ENCODE measurements at places on chromosomes 2 and 18.

DNA sequence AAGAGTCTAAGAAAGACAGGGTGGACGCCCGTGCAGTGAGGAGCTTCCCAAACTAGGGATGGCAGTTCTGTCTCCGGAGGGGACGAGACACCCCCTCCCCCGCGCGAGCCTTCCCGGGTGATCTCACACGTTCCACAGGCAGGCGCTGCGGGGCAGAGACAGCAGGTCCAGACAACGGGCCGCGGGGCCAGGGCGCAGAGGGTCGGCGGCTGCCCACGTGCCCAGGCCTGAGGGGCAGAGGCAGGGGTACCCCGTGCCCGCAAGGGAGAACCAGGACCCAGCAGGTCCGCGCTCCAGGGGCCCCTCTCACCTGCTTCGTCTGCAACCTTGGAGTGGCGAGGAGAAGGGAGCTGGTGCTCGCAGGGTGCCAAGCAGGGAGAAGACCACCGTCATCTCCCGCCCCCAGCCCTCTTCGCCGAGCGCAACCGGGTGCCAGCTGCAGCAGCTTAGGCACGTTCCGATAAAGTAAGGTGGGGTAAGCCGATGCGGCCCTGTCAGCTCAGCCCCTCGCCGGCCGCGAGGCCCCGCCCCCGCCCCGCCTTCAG, at the start of gene GPR155:
TSS of gene GPR155 (minus strand) at position 467 of the 545 bp plus-strand sequence. CDS start 5,073 bp downstream, outside the sequence.
- DNase-seq: peak; percentile 14

- peak; percentile 63 for DNase-seq
Measured at GRCh38 chr2:65128297-65129190, 1.4 kb downstream of the RAB1A start.

DNA sequence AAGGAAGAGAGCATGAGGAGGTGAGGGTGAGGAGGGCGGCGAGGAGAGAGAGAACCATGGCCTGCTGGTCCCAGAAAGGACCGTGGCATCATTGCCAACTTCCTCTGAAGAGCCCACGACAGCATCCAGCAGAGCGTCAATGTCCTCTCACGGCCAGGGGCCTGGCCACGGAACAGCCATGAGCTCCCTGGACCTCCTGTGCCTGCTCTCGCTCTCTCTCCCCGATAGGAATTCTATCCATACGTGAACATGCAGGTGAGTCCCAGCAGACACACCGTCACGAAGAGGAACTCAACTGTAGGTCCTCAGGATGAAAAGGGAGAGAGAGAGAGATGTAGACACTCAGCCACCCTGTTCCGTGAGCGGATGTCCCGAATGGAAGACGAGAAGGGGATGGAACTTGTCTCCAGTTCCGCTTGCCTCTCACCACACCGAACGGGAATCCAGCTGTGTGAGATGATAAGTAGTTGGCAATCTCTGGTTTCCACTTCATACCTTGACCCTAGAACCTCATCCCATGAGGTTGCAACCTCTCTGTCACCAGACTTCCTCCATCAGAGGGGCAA, 107.6 kb downstream of the TNS1 start:
- no peak for DNase-seq

GRCh38 chr18:56128153-56128791, 510.1 kb downstream of the TXNL1 start:
- no peak for DNase-seq

DNA sequence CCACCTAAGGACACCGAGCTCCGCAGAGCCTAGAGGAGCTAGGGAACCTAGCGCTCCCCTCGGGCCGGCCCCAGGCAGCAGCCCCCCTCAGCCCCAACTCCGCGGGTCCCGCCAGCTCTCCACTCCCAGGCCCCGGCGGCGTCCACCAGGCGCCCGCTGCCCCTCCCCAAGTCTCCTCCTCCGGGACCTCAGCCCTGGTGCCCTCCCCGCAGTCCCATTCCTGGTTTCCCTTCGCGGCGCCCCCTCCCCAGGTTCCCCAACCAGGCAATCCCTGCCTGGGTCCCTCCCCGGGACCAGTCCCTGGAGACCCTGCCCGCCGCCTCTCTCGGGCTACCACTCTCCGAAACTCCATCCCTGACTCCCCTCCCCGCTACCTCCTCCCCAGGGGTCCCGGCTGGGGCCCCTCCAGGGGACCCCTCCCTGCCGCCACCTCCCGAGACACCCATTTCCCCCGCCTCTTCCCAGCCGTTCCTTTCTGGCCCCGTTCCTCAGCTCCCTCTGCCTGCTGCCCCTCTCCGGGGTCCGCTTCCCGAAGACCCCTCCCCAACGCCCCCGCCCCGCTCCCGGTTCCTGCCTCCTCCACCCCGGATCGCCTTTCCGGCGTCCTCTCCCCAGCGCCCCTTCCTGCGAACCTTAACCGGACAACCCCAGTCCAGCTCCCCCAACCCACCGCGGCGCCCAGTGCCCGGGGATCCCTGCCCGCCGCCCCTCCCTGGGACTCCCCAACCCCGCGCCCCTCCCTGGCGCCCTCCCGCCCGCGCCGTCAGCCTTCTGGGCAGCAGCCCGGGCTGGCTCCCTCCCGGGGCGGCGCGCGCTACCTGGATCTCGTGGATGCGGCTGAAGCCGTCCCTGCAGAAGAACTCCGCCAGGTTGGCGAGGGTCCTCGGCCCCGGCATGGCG, 678 bp downstream of the CYP27C1 start:
- DNase-seq: no peak

- no peak for DNase-seq
Measured at GRCh38 chr18:77651441-77651840, 401.8 kb downstream of the GALR1 start.

DNA sequence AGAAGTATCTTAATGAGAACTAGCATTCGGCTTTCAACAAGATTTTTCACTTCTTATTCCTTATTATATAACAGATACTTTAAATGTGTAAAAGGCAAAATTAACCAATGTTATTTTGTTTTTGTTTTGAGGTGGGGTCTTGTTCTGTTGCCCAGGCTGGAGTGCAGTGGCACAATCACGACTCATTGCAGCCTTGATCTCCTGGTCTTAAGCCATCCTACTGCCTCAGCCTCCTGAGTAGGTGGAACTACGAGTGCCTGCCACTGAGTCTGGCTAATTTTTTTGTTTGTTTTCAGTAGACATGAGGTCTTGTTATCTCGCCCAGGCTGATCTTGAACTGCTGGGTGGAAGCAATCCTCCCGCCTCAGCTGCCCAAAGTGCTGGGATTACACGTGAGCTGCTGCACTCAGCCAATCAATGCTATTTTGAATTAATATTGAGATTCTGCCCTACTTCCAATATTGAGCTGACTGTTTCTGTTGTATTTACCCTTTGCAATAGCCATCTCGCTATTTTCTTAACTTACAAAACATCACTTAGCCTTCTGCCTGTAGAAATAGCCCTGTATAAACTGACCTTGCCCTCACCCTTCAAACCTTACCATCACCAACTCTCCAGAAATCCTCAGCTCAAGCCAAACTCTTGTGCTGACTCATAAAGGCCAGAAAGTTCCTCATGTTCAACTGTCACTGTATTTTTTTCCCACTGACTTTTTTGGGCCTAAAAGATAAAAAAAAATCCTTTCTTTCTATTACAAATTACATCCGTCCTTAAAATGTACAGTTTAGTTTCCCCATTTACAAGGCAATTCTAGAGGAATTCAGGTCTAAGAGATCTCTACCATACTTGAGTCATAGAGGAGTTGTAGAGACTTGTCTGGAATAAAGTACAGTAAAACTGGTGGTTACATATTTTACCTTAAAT, 94.3 kb downstream of the OLA1 start:
- peak; percentile 83 for DNase-seq

GRCh38 chr2:99818842-99819241, 323.5 kb downstream of the AFF3 start:
- DNase-seq: peak; percentile 49

- peak; percentile 9 for DNase-seq
Measured at GRCh38 chr18:73153271-73153670, 285.5 kb upstream of the NETO1 start.

GRCh38 chr2:239355139-239355538, 45.7 kb downstream of the HDAC4 start:
- DNase-seq: peak; percentile 80

- DNase-seq: no peak
Measured at GRCh38 chr18:52288403-52289004, 51.5 kb upstream of the DCC start.

DNA sequence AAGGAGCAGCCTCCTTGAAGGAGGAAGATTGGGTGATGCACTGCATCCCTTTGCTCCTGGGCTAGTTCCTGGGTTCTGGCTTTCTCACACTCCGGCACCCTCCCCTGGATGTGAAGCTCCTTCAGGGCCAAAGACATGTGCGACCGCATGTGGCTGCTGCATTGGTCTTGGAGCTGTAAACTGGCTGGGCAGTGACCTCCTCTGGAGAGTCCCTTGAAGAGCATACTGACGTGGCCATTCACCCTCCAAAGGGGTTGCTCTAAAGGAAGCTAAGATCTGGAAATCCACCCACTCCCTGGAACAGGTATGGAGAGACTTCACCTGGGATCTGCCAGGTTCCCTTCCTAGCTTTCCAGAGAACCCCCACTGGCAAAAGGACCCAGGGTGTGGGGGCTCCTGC, 62.1 kb downstream of the TMEM17 start:
- DNase-seq: no peak

- DNase-seq: peak; percentile 80
Measured at GRCh38 chr2:178553047-178553446, 72.8 kb downstream of the PLEKHA3 start.

- no peak for DNase-seq
Measured at GRCh38 chr2:204264085-204264553, 281.2 kb upstream of the PARD3B start.

- DNase-seq: peak; percentile 56
Measured at GRCh38 chr18:9103376-9103873, 926 bp downstream of the NDUFV2 start.

Measured in fibroblast of the aortic adventitia (primary cell).